Epithelial cell of esophagus (primary cell): ENCODE measurements at places on chromosomes 6 and 20.

- DNase-seq, result no peak
These were observed 796.2 kb upstream of the EPHA7 start for GRCh38 chr6:94215552-94215951.

- DNase-seq, result no peak
These were observed 50.6 kb upstream of the SLC32A1 start for GRCh38 chr20:38673725-38674091.

DNA sequence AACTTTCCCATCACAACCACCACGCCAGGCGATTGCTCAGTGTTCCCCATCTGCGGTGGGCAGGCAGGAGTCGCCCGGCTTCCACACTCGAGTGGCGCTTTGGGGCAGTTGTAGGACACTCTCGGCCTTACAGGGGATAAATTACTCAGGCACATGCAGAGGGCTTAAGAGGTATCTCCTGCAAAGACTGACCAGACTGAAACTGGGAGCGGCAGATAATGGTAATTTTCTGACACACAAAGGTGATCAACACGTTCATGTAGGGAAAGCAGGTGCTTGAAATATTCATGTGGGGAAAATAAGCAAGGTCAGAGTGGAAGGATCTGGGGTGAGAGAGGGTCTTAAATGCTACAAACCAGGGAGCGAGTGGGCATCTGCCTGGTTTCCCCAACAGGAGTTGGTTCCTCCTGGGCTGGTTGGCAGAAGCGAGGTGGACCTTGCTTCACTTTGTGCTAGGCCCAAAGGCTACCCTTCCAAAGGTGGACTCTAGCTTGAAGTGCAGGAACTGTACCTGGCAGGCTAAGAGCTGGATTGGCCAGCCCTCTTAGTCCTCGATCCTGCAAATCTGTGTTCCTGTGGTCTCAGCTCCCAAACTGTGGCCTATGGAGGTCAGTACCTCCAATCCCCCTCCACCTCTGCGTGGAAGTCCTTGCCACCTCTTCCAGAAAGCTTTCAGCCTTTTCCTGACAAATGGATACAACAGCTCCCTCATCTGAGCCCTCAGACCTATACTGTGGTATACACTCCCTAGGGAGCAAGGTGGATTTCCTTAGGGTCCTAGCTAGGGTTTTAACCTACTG, 16.7 kb downstream of the PLAGL2 start:
- no peak for DNase-seq

DNA sequence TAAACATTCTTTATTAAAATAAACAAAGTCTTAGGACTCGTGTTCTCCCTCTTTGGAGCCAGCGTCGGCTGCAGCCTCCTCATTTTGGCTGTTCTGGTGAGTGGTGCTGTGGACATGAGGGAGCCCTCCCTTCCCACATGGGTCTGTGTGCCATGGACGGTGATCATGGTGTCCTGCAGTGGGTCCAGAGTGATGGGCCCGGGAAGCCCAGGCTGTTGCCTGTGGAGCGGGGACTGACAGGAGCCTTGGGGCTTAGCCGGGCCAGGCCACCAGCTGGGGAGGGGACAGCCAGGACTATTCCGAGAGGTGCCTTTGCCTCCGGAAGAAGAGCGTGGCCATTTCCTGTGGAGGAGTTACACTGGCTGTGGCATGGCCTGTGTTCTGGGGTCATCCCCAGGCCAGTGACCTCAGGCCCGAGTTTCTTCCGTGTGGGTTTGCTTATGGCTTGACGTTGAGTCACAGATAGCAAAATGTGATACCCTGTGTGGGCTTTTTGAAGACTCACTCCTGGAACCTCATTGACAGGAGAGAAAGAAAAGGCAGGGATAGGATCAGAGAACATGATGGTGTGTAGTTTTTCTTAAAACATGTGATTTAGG, 153.4 kb downstream of the DTNBP1 start:
- DNase-seq, result no peak

DNA sequence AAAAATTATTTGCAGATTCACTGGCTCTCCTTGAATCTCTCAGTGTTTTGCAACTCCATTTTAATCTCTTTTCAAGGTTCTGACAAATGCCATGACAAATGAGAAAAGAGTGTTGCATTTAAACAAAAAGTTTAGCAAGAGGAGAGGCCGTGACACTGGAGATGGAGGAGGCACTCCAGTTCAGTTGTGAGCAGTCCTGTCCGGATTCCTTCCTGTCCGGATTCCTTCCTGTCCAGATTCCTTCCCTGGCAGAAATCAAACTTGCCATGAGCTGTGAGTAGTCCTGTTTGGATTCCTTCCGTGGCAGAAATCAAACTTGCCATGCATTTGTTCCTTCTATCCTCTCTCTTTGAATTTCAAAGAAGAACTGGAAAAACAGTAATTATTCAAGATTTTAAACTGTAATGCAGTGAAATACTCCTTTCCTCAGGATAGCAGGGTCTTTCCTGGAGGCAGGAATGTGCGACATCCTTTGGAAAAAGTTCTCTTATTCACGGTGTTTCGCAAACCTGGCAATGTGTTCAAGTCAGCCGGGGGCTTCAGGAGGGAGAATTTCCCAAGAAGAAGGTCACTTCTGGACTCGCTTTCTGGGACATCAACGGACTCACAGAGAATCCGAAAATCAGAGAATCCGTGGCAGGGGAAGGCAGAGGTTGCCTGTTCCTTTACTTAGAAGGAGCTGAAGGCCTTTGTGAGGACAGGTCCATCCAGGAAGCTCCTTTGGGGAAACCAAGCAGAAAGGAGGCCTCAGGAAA, 48.7 kb upstream of the DACT2 start:
- no peak for DNase-seq

GRCh38 chr20:24993337-24994185, 1.0 kb upstream of the APMAP start:
- DNase-seq, result peak; percentile 65

DNA sequence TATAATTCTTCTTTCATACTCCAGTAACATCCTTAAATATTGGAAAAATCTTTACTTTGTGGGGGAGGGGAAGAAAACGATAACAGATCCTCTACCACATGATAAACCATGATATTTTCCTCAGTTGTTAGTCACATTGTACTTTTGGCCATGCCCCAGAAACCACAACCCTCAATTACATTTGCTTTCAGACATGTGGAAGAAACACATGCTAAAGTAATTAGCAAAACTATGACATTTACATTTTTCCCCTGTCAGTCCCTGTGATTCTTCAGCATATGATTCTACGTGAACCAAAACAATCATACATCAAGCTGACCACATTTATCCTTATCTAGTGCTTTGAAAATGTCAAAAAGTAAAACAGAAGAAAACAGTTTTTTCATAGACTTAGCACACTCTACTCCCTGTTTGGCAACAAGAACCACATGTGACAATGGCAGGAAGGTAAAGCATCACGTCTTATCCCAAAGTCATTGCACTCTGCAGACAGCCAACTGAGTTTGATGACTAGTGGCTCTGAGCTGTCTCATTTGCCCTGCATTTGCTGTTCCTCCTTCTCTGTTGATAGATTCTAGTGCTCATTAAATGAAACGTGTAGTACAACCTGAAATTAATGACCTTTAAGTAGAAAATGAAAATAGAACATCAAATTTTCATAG, 505.8 kb upstream of the MARCKS start:
- peak; percentile 64 for DNase-seq

GRCh38 chr6:5181510-5182317, 79.0 kb downstream of the LYRM4 start:
- no peak for DNase-seq

GRCh38 chr6:90947184-90948064, 360.6 kb upstream of the MAP3K7 start:
- DNase-seq, result no peak

DNA sequence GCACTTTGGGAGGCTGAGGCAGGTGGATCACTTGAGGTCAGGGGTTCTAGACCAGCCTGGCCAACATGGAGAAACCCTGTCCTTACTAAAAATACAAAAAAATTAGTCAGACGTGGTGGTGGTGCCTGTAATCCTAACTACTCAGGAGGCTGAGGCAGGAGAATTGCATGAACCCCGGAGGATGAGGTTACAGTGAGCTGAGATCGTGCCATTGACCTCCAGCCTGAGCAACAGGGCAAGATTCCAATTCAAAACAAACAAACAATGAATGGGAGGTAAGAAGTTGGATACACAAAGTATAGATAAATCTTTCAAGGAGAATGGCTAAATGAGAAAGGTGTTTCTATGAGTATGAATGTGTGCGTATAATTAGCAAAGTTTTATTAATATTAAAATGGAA, 75.3 kb downstream of the REV3L start:
- no peak for DNase-seq

DNA sequence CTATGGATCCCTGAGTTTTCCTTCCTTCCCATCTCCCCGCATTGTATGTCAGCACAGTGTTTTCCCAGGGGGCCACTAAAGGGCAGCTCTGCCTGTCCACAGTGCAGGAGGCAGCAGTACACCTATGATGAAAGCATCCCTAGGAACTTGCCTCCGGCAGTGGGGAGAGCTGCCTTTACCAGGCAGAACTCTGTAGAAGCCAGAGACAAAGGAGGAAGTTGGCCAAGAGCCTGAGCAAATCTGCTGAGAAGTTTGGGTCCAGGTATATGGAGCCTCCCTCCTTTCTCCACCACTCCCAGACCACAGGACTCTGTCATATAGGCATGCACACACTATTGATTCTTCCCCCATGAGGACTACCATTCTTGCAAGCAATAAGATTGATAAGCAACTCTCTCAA, 282.7 kb downstream of the TBC1D7 start:
- DNase-seq, result peak; percentile 5

GRCh38 chr20:20795119-20795518, 82.7 kb upstream of the RALGAPA2 start:
- no peak for DNase-seq

DNA sequence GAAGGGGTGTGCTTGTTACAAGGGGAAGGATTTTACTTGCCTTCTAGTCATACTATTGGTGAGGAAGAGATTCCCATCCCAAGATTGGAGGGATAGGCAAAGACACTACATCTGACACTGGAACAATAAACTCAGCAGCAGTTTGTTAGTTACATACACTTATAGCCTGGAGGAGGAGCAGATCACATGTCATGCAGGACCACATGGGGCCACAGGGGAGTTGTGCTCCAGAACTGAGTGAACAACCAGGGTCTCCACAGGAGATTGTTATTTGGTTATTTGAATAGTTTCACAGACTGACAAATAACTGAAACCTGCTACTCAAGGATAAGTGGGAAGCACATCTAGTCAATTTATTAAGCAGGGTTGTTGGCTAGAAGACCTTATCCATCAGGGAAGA, 559.4 kb upstream of the MANEA start:
- DNase-seq, result no peak

- no peak for DNase-seq
These were observed 13.5 kb downstream of the DEFB132 start for GRCh38 chr20:271069-271468.

- peak; percentile 82 for DNase-seq
These were observed 23.1 kb upstream of the FBXO9 start for GRCh38 chr6:53042112-53042511.

GRCh38 chr20:49973981-49974380, 8.8 kb upstream of the SNAI1 start:
- no peak for DNase-seq

DNA sequence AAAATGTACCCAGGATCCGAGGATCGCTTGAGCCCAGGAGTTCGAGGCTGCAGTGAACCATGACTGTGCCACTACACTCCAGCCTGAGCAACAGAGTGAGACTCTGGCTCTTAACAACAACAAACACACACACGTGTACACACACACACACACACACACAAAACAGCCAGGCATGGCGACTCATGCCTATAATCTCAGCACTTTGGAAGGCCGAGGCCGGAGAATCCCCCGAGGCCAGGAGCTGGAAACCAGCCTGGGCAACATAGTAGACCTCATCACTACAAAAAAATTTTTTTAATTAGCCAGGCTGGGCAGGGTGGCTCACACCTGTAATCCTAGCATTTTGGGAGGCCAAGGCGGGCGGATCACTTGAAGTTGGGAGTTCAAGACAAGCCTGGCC, 23.3 kb upstream of the ARFGEF2 start:
- DNase-seq, result peak; percentile 52

- no peak for DNase-seq
These were observed 9.0 kb downstream of the CCDC167 start for GRCh38 chr6:37490536-37491170.

DNA sequence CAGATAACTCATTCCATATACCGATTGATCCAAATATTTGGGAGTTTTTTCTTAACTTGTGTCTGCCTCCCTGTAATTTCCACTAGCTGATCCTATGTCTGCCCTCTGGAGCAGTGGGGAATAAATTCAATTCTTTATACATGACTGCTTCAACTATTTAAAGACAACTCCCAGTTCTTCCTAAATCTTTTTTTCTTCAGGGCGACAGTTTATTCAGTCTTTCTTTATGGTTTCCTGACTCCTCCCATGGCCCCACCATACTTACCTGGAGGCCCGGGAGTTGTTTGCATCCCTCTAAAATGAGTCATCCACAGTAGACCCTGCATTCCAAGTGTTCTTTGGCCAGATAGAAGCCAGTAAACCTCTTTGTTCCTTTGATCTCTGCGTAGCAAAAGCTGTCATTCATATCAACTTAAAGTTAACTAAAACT, 73.6 kb downstream of the LCA5 start:
- peak; percentile 57 for DNase-seq
